ENCODE measurements at places on chromosomes 7 and 10. TPM values are rescaled to one million over a fixed set of nuclear protein-coding genes. Genes with fewer than 3 reads are reported as not detected.

GNG11 gene
- total RNA-seq = 26.1 TPM

EVX1 gene
- not detected for total RNA-seq

CYP17A1 gene
- not detected for total RNA-seq

CRTAC1 gene
- total RNA-seq = under 0.01 TPM

C10orf120 gene
- total RNA-seq = not detected

STRIP2 gene
- 3.3 TPM for total RNA-seq

OR9A2 gene
- not detected for total RNA-seq

CPEB3 gene
- total RNA-seq = 0.92 TPM

AKR1C3 gene
- total RNA-seq = 1.2 TPM

LBX1 gene
- total RNA-seq = not detected

UPK3BL2 gene
- total RNA-seq = 0.89 TPM

CFAP43 gene
- 0.18 TPM for total RNA-seq

KIFBP gene
- total RNA-seq = 36.2 TPM

NPC1L1 gene
- total RNA-seq = not detected

COPS6 gene
- total RNA-seq = 70.4 TPM

ADRB1 gene
- not detected for total RNA-seq

PNLIP gene
- total RNA-seq = not detected

LRRC18 gene
- total RNA-seq = not detected

FXYD4 gene
- not detected for total RNA-seq

GOT1 gene
- total RNA-seq = 18.7 TPM

LHFPL3 gene
- not detected for total RNA-seq

GJC3 gene
- total RNA-seq = not detected

FAM13C gene
- 1.2 TPM for total RNA-seq

NKX2-3 gene
- 0.89 TPM for total RNA-seq

MET gene
- 36.2 TPM for total RNA-seq

RGR gene
- total RNA-seq = not detected

STK32C gene
- 8.0 TPM for total RNA-seq

TDRD1 gene
- not detected for total RNA-seq

CDK5 gene
- 34.1 TPM for total RNA-seq

SKIDA1 gene
- 0.30 TPM for total RNA-seq

GPR15LG gene
- total RNA-seq = not detected

CPA1 gene
- 0.30 TPM for total RNA-seq

MMRN2 gene
- total RNA-seq = 2.4 TPM

AGMO gene
- under 0.01 TPM for total RNA-seq

PIP gene
- not detected for total RNA-seq

EPO gene
- not detected for total RNA-seq

SRRM3 gene
- 0.30 TPM for total RNA-seq

AKR1D1 gene
- total RNA-seq = not detected

SAMD9 gene
- 11.9 TPM for total RNA-seq

ACTL6B gene
- total RNA-seq = not detected

FAM24A gene
- total RNA-seq = not detected

SLC16A12 gene
- not detected for total RNA-seq

CALML5 gene
- total RNA-seq = not detected

JAKMIP3 gene
- total RNA-seq = 0.32 TPM

KCND2 gene
- 0.18 TPM for total RNA-seq

AMPH gene
- 1.4 TPM for total RNA-seq

CLCN1 gene
- total RNA-seq = not detected

RFC2 gene
- 6.2 TPM for total RNA-seq

PLXDC2 gene
- total RNA-seq = 19.0 TPM

NUPR2 gene
- not detected for total RNA-seq

ETV1 gene
- 6.8 TPM for total RNA-seq

Data from smooth muscle cell of the umbilical artery (primary cell).